Activated naive CD8-positive, alpha-beta T cell treated with anti-CD3 and anti-CD28 coated beads for 36 hours (primary cell): ENCODE measurements at places on chromosomes 7 and 10. TPM values are rescaled to one million over a fixed set of nuclear protein-coding genes. Genes with fewer than 3 reads are reported as not detected.

Gene PCLO
- not detected for total RNA-seq

GRCh38 chr10:11828682-11829284 lies 5.6 kb downstream of the PROSER2 start:
- DNase-seq, result no peak

Gene CUBN
- total RNA-seq, result 0.30 TPM

Gene FXYD4
- total RNA-seq, result not detected

DNA sequence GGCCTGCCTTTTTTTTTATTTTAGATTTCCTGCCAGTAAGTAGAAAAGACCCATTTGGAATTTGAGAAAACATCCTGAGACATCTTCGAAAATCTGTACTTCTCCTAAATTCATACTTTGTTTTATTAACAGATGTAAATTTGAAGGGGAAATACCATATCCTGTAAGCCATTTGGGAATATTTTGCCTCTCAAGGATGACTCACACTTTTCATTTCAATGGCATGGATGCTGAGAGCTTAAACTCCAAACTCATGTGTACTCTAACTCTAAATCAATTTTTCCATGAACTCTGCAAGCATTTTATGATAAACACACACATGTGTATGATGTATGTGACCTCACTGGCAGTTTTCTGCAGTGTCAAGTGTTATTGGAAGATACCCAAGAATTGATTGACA lies 89.0 kb downstream of the SEMA3A start:
- no peak for DNase-seq

GRCh38 chr7:108071551-108071950 lies 58.6 kb downstream of the LAMB4 start:
- DNase-seq, result no peak

GRCh38 chr7:22949944-22950343 lies 64.0 kb downstream of the HYCC1 start:
- DNase-seq, result no peak

DNA sequence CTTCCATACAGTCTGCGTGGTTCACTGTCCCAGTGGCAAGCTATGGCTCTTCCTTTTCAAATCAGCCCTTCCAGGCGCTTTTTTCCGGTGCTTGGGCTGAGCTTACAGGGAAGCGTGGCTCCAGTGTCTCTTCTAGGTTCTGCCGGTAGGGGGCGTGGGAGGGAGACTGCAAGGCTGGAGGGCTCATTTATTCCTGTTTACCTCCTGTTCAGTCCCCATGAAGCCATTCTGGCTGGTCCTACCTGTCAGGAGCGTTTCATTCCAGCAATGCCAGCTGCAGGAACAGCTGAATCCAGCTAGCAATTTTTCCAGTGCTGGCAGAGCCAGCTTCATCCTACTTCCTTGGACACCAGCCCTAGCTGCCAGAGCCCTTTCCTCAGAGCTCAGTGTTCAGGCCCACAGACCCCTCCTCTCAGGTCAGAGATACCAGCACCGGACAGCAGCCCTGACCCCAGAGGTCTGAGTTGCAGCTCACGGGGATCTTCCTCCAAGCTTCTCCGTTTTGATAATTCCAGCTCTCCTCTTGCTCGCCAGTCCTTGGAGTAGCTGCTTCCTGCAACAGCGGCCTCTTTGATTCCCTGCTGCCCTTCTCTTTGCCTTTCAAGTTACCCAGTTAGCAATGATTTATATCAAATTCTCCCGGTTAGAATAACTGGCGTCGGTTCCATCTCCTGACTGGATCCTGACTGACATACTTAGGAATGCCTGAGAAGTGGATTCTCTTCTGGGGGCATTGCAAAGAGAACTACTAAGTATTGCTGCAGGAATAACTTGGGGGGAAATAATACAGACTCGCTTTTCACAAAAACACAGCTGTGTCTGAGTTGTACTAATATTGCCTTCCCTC lies 129.8 kb downstream of the FRMD4A start:
- no peak for DNase-seq

DNA sequence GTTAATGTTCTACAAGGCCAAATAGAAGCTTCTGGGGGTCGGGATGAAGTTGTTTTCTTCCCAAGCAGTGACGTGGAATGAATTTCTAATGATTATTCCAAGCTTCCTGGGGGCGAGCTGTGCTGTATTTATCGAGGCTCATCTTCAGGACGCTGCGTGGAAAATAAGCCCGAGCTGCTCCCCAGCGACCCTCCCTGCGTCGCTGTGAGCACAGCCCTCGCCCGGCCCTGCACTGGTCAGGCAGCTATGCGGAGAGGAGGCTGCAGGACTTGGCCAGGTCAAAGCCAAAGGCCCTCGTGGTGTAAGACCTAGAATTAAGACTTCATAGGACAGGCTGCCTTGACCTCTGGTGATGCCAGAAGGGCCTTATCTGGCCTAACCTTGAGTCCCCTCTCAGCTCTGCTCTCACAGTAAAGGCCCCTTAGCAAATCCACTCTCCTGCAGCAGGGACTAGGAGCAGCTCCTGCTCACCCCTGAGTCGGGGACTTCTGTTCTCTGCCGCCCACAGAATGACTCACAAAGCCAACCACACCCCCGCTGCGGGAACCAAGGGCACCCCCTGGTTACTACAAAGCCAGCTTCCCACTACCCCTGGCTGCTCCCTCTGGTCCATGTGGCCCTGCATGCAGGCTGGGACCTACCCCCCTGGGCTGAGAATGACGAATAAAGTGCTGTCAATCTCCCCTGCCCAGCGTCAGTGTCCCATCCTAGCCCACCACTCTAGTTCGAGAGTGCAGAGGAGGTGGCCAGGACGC lies 501.6 kb downstream of the TCERG1L start:
- no peak for DNase-seq

DNA sequence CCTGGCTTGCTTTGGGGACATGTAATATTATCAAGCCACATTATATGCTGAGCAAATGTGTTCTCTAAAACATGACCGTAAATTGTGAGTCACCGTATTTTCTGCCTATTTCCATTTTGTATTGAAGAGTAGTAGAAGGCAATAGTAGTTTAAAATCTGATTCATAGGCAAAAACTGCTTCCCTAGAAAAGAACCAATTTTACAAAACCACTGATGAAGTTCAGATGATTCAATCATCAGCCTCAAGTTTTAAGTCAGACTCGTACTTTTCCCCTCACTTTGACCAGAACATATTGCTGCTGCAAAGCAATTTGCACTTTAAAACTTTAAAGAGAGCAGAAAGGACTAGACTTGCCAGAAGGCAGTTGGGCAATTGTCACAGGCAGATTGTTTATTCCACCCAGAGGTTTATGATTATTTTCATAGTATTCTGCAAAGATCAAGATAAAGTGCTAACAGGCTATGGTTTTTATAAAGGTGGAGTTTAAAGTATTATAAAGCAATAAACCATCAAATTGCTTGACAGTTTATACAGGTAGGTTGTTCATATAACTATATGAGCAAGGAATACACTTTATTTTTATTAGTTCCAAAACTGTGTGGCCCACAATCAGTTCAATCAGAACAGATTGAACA lies 168.2 kb downstream of the ETV1 start:
- no peak for DNase-seq

Gene TCAF2
- 31.5 TPM for total RNA-seq

Gene TFPI2
- total RNA-seq, result not detected

Gene GNAT3
- total RNA-seq, result not detected

- DNase-seq, result no peak
These were observed 89.0 kb upstream of the SVIL start for GRCh38 chr10:29723726-29724125.

DNA sequence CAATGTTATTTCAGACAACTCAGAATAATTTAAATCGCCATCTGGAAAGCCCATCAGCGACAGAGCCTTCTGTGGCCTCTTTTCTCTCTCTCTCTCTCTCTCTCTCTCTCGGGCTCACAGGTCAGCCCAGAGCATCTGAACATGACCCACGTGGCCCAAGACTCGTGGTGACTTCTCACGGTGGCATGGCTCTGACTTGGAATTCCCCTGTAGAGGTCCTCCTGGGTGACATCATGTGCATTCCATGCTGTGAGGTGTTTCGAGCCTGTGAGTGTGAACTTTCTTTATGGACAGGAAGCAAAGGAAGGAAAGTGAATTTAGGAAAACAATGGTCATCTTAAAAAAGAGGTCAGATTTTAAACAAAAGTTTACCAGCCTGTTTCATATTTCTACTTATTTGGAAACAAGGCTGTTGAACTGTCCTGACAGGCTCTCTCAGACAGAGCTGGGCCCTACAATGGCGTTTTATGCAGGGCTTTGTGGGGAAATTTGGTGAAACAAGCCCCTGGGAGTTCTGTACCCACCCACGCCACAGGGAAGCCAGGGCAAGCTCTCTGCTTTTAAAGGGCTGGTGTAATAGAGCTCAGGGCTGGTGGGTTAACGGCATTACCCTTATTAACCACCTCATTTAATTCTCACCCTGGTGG lies 359.7 kb upstream of the ZNF32 start:
- DNase-seq, result no peak

Gene GDF10
- total RNA-seq, result 4.1 TPM

Gene GPNMB
- 1.8 TPM for total RNA-seq

- peak; percentile 92 for DNase-seq
These were observed 42.7 kb downstream of the LDB3 start for GRCh38 chr10:86710987-86711512.

GRCh38 chr7:133054162-133054840 lies 27.6 kb downstream of the CHCHD3 start:
- DNase-seq, result no peak

DNA sequence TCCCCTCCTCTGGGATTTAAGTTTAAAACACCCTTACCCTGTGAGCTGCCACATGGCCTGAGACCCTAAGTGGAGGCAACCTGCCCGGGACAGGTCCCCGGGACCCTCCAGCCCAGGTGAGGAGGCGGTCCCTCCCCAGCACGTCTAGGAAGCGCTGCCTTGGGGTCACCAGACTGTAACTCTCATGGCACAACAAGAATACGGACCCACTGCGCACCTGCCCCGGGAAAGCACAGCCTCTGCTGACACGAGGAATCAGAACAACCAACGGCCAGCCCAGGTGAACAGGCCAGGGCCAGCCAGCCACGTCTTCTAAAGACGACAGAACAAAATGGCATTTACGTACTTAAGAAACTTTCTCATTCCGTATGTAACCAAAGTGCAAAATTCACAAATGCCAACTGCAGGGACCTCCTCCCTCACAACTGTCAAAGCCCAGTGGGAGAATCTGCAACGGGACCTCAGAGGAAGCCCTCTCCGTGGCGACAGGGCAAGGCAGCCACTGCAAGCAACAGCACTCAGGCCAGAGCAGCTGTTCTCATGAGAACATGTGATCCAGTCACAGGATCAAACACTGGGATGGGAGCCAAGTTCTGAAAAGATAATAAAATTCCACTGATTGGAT lies 208.4 kb downstream of the DIP2C start:
- no peak for DNase-seq
